ENCODE measurements at places on chromosomes 12 and 14.

GRCh38 chr12:62103748-62104147, 156.5 kb upstream of the USP15 start:
- DNase-seq = no peak

- no peak for DNase-seq
These were observed 37.9 kb upstream of the GNG2 start for GRCh38 chr14:51822499-51822898.

GRCh38 chr14:100889641-100890040, 13.9 kb downstream of the RTL1 start:
- DNase-seq = peak; percentile 34

- no peak for DNase-seq
These were observed 52.1 kb downstream of the GSC start for GRCh38 chr14:94717808-94718207.

GRCh38 chr12:9667403-9668160, 1.9 kb upstream of the CLEC2D start:
- no peak for DNase-seq

DNA sequence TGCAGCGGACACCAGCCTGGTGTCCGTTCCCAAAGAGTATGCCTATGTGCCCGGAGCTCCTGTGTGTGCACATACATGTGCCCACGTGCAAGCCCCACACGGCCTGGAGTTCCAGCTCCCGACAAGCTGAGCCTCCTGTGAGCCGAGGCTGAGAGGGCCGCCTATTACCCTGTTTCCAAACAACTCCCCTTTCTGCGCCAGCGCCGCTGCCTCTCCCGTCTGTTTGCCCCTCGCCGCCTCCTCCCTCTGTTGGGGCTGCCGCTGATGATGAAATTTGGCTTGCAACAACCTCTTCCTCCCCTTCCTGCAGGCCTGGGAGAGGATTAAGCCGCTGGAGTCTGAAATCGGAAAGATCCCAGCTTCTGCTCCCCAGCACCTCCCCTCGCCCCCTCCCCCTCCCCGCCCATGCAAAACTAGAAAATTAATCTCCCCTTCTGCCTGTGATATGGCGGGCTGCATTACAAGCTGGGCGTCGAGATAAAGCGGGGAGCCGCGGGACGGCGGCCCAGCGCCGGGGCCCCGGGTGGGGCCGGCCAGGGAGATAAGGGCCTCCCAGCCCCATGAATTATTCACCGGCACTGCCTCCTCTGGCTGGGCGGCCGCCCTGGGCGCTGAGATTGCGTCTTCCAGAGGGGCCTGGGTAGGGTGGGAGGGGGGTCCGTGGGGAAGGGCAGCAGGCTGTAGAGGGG, 6.8 kb upstream of the ASIC1 start:
- DNase-seq = no peak

DNA sequence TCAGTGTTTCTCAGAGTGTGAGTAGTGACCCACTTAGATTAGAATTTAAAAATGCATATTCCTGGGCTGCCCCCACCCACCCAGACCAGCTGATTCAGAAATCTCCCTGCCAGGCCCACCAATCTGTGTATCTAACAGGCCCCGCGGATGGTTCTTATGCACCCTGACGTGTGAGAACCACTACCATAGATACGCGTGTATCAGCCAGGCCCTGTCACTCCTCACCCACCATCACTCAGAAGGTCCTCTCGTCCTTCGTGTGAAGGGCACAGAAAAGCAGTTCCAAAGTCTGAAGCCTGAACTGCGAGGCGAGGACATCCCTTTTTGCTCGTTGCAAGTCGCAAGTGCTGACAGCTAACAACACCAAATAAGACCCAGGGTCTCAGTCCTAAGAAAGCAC, 72.4 kb downstream of the IFT43 start:
- DNase-seq = no peak

- DNase-seq = no peak
These were observed 183.8 kb downstream of the DAD1 start for GRCh38 chr14:22405201-22405600.

GRCh38 chr12:108324351-108325017, 14.6 kb downstream of the CMKLR1 start:
- DNase-seq = no peak

DNA sequence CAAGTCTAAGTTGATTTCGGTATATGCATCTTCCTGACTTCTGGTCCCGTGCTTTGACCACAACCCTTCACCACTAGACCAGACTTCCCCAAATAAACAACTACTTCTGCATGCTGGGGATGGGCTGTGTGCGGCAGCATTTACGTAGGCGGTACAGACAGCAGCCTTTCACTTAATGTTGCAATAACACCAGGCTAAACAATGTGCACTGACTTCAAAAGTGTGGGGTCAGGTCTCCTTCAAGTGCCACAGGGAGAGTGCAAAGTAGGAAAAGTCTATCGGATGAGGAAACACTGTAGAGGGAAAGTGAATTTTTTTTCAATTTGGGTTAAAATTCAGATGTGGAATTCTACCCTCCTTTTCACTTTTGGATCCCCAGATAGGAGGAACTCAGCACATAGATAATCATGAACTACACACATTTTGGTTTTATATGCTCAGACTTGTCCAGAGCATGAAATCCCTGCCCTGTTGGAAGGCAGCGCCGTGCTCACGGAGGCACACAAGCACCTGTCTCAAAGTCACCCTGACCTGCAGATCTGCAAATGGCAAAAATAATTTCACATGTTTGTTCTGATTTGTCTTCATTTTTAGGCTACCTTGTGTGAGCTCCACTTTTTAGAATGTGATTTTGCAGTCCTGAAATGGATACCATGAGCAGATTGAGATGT, 3.6 kb upstream of the FOS start:
- peak; percentile 76 for DNase-seq

- DNase-seq = no peak
These were observed 165.4 kb upstream of the PWP1 start for GRCh38 chr12:107519906-107520859.

- DNase-seq = no peak
These were observed 60.3 kb downstream of the NUAK1 start for GRCh38 chr12:106078358-106079010.

GRCh38 chr12:106303202-106303820, 778 bp downstream of the TCP11L2 start:
- peak; percentile 94 for DNase-seq

DNA sequence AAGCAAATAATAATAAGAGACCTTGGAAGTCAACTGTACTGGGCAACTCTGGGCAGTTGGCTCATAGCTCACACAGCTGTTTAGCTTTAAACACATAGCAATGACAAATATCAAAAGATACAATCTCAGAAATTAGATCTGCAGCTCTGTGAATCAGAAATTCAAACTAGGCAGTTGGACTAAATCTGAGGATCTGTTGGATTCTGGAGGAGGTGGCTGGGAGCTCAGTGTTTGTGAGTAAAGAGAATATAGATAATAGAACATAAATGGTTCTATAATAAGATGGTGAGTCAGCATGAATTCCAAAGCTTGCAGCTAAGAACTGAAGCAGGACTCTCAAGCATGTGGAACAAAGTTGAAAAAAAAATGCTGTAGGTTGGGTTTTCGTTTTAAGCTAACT, 1949.4 kb upstream of the SEL1L start:
- no peak for DNase-seq

DNA sequence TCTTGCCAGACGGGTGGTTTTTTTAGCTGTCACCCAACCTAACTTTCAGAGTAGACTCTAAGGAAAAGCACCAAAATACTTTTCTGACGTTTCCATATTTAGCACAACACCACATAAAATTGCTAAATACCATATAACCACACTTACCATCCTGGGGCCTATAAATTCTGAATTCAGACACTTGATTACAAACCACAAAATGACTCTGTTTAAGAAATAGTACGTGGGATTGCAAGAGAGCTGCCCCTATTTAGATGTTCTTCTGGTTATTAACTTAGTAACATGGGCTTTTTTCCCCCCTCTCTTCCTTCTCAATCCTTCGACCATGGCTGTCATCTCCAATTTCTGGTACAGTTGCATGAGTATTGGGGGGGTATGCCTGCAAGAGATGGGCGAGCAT, 287.7 kb downstream of the BMP4 start:
- DNase-seq = no peak

- DNase-seq = peak; percentile 69
These were observed 46.0 kb downstream of the MYO1H start for GRCh38 chr12:109393437-109394345.

- no peak for DNase-seq
These were observed 183.6 kb downstream of the MED13L start for GRCh38 chr12:116093915-116094314.

DNA sequence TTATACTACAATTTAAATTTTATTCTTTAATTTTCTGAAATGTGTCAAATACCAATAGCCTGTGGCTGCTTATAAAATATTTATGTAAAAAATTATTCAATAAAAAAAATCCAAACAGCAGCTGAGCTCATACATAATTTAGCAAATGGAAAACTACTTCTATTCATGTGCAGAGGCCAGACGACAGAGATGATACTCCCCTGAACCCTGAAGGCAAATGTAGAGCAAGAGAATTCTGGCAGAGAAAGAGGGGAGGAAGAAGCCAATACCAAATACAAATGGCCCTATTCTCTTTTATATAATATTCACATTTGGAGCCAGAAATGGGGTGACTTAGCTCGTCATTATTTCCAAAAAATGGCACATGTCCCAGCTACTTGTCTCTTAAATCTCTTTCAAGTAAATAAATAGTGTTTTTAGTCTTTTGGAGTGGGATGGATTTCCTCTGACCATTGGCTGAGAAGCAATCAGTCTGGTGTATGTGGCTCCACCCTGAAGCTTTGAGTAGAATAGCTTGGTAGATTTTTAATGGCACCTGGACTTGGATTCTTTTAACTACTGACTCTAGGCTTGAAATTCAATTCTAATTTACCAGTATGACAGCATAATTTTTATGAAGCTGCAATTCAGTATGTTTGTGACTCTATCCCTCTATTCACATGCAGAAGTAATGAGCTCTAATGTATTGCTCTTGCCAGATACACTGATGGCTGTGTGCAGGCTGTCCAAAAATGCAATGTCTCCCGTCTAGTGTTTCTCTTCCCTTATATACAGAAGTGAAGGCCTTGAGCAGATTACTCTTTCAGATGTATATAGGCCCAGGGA, 113.4 kb upstream of the SCAF11 start:
- no peak for DNase-seq

- no peak for DNase-seq
These were observed 78.1 kb downstream of the KIF26A start for GRCh38 chr14:104216457-104216856.

DNA sequence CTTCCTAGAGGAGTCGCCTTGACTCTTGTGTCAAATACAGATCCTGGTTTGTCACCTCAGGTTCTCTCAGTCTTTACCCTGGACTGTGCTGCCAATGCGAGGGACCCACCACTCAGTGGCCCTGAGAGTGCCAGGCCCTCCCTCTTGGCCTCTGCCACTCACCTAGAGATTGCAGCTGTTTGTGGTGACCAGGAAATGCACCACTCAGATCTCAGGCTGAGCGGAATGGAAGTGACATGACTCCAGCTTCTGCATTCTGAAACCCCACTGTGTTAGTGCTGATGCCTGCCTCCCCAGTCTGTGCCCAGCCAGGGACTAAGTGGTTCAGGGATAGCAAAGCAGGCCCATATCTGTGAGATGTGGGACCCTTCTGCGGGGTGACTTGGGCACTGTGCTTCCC, 27.8 kb upstream of the NEDD1 start:
- no peak for DNase-seq

DNA sequence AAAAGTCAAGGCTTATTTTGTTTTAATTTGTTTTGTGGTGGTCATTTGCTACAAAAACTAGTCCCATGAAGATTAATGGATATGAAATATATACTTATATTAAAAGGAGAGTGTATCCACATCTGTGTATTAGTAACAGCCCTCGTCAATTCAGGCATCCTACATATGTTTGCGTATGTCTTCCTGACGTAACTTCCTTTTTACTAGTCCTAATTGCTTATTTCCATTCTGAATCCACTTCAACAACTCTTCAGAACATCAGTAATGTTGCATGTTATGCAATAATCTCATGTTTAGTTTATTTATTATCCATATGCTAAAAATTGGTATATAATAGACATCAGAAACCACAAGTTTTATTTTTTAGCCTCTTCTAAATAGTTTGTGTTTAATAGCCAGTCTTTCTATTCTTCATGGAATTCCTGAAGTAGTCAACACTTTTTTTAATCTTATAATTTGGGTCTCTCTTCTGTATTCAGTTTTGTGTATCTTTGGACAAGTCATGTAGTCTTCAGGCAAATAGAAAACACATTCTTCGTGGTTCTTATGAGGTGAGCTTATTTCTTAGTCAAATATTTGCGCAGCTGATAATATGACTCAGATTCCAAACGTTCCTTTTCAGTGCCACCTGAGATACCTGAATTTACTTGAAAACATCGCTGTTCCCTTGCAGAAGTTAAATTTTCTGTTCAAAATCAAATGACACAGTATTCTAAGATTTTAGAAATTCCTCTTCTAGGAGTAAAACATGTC, 268.6 kb downstream of the CCDC59 start:
- DNase-seq = no peak

DNA sequence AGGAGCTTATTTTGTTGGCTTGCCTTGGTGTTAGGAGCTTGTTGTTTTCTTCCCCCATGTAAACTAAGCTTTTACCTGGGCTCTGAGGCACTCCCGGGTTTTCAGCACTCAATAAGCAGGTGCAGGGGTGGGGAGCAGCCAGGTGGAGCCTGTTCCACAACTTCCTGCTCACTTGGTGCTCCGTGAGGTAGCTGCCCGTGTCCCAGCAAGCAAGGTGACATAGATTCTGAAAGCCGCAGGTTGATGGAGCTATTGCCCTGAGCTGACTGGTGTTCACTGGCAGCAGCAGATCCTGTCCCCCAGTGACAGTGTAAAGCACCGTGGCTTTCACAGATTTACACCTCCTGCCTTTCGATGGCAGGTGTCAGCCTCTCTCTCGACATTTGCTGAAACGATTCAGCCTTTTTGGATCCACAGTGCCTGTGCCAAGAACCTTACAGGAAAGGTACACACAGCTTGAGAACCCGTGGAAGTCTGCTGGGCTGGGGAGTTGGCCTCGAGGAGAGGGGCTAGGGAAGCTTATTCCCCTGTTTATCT, 295.7 kb upstream of the FKBP4 start:
- no peak for DNase-seq

GRCh38 chr14:56000846-56001245, 117.4 kb upstream of the PELI2 start:
- DNase-seq = no peak

GRCh38 chr12:122227341-122227740, 1.5 kb upstream of the DIABLO start:
- peak; percentile 74 for DNase-seq

- DNase-seq = no peak
These were observed 519.9 kb downstream of the TMEM132D start for GRCh38 chr12:129383956-129384355.

DNA sequence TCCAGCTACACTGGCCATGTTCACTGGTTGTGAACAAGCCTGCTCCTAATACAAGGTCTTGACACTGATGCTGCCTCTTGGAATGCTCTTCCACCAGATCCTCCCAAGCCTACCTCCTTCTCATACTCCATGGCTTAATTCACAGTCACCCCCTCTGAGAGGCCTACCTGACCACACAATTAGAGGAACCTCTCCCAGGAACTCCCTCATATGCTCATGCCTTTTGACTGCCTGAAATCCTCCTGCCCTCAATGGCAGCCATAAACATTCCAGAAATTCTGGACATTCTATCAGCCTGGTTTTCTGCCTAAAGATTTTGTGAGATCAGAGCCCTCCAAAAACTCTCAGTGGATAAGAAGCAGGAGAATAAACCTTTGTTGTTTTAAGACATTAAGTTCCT, 340.2 kb downstream of the C12orf75 start:
- no peak for DNase-seq

All from activated effector memory CD4-positive, alpha-beta T cell treated with anti-CD3 and anti-CD28 coated beads, Interleukin-2, amount 50 U/mL, for 16 hours (primary cell).